ENCODE measurements at places on chromosomes 5 and 9.

- peak; percentile 52 for DNase-seq
Observed at GRCh38 chr5:36606428-36607113, at the start of gene SLC1A3. TSS of gene SLC1A3 (plus strand) at chr5:36606606. CDS start at chr5:36608424, 1,818 bp downstream.

GRCh38 chr9:127585161-127585819 is 26.8 kb upstream of the STXBP1 start:
- DNase-seq, result no peak

DNA sequence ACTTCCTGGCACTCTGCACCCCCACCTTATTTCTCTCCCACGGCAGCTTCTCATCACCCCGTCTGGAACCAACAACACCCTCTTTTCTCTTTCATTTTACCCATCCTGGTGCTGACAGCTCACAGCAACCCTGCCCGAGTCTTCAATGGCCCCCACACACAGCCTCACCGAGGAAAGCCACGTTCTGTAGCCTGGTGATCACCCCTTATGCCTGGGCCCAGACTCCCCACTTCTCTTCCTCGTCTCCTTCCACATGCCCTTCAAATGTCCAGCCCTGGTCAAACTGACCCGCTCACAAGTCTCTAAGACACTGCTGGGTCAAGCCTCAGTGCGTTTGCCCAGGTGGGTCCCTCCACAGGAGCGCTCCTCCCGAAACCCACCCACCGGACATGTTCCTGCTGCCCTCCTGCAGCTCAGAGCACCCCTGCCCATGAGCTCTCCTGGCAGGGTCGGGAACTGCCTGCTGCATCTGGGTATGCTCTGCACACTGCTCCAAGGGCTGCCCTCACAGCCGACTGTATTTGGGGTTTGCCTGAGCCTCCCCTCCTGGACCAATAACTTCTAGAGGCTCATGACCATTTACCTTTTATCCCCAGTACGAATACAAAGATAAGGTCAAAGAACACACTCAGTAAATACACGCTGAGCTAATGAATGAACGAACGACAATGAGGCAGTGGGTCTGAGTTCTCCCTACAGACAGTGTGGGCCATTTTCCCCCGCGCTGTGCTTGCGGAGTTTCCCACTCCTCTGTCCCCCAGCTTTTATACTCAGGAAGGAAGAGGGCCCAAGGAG is 154.7 kb upstream of the PHYKPL start:
- DNase-seq, result no peak

- DNase-seq, result no peak
Observed at GRCh38 chr9:108642871-108643270, 212.9 kb downstream of the ACTL7B start.

DNA sequence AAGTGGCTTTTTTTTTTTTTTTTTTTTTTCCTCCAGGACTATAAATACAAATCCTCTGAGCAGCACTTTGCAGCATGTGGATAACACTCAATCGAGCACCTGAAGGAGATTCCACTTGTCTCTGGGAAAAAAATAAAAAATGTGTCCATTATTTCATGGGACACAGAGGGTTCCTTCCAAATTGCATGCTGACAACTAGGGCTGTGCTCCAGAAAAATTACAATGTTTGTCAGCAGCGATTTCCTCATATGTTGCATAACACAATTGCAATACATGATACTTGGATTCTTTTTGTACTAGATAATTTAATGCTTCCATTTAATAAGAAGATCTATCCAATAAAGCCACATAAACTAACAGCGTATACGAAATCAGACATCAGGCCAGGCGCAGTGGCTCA is 84.4 kb downstream of the CDH18 start:
- DNase-seq, result no peak

- DNase-seq, result peak; percentile 40
Observed at GRCh38 chr5:154756868-154757813, 2.0 kb downstream of the LARP1 start.

GRCh38 chr9:123514766-123515165 is 158.8 kb downstream of the CRB2 start:
- DNase-seq, result no peak

DNA sequence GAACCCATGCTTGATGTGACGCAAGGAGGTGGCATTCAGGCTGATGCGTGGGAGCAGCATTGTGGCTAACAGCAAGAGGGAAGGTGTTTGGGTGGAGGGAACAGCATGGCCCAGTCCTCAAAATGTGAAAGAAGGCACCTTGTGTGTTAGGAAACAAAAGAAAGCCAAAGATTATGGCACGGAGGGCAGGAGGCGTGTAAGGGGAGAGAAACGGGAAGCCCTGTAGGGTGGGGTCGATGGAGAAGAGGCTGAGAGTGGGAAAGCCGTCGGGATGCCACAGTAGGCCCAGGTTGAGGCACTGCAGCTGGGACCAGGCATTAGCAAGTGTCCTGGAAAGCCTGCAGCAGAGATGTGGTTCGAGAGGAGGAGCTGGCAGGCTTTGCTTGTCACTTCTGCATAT is 241.1 kb downstream of the GADD45G start:
- no peak for DNase-seq

- DNase-seq, result no peak
Observed at GRCh38 chr5:5505815-5506214, 83.3 kb downstream of the ICE1 start.

DNA sequence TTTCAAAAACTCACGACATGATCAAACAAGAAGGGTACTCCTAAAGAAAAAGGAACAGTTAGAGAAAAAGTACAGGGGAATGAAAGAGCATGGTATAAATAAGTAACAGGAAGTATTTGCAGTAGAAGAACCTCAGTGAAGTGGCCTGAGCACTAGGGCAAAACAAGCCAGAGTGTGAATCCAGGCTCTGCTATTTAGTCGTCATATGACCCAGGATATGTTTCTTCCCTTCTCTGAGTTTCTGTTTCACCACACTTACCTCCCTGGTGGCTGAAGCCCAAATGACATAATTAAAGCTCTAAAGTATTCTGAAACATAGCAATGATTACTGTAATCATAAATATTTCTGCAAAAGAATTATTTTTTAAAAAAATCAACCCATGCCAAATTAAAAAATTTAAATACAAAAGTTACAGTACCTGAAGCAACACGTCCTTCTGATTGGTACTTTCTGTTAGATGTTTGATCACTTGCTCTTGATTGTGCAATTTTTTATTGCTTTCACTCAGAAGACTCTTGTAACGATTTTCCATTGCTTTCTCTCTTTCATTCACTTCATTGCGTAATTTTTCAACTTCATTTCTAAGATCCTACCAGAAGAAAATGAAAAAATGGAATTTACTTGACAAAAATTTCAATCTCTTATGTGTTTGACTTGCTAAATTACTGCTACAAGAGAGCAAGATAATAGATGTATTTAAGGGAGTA is 88.9 kb downstream of the CDK5RAP2 start:
- DNase-seq, result no peak

DNA sequence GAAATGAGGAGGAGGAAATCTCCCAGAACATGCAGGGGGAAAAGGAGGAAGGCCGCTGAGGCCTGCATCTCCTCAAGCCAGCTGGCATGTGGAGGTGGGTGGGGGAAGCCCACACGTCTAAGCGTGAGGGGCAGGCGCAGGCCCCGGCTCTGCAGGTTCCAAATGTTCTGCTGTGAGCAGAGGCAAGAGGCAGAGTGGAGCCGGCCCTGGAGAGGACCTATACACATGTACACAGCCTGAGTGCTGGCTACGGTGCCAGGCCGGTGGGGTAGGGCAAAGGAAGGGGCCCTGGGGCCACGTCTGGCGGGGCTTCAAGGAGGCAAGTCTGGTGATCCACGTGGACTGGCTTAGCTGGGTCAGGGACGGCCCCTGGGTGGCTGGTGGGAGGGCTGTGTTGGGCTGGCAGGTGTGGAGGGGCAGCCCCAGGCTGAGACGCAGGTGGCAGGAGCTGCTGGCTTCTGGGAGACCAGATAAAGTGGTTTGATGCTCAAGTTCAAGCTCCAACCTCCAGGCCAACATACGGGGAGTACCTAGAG is 26.4 kb downstream of the LPCAT1 start:
- DNase-seq, result no peak

DNA sequence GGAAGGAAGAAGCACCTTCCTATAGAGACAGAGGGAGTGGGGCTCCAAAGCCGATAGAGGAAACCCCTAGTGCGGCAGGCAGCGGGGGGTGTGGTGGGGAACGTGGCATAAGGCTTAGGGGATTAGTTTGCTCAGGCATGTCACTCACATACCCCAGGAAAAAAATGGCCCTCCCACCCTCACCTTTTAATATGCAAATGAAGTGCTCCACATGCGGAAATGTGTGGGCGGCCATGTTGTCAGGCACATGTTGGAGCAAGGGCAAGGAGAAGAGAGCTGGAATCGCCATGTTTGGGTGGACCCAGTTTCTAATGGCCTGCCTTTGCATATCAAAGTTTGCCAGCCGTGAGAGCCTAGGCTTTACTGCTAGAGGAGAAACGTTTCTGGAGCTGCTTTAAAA is 758.8 kb downstream of the NR2F1-AS1 start:
- DNase-seq, result no peak

GRCh38 chr9:135324329-135324728 is 155.3 kb upstream of the PPP1R26 start:
- no peak for DNase-seq
